Activated CD8-positive, alpha-beta memory T cell treated with anti-CD3 and anti-CD28 coated beads for 4 hours (primary cell): ENCODE measurements at places on chromosomes 3 and 15.
A peak's percentile ranks its signal among the peaks of the same experiment; 100 is the strongest.

DNA sequence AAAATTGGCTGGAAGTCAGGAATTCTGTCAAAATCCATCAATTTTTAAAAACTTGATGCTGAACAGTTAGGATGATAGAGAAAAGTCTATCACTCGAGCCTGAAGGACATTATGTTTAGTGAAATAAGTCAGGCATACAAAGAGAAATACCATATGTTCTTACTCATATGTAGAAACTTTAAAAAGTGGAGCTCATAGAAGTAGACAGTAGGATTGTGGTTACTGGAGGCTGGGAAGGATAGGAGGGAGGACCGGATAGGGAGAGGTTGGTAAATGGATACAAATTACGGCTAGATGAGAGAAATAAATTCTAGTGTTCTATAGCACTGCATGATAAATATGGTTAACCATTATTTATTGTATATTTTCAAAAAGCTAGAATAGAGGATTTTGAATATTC, 389.5 kb upstream of the RASGRP1 start:
- no peak for DNase-seq

DNA sequence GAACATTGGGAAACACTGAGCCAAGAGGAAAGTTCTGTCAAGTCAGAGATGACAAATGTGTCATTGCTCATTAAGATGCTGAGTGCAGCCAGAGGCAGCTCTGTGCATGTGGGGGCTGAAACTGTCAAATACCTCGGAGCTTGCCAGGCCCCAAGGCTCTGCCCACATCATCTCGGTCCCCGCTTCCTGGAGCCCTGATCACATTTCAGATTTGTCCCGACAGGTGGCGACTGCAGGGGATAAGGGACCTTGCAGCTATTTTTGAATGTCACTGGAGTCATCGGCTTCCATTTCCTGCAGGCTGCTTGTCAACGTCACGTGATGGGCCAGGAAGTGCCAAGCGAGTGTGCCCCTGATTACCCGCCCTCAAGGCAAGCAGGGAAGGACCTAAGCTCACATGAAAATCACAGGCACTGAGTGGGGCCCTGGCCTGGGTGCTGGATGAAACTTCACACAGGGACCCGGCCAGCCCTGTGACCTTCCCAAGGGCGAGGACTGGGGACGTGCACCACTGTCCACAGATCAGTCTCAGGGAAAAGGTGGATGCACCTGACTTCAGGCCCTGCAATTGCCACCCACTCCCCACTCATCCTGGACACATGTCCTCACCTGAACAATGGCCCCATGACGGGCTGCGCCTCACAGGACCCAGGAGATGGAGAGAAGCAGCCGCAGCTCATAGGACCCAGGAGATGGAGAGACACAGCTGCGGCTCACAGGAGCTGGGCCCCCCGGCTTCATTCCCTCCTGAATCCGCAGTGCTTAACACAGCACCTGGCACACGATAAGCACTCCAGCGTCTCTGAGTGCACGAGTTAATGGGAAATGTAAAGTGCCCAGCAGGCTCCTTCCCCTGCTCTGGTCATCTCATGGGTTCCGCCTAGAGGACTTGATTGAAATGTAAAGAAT, 73.4 kb downstream of the NUP210 start:
- DNase-seq = peak; percentile 51

- no peak for DNase-seq
Measured at GRCh38 chr15:41115161-41115651, 874 bp downstream of the INO80 start.

GRCh38 chr3:146550743-146551510, 6.5 kb upstream of the PLSCR1 start:
- DNase-seq = no peak

DNA sequence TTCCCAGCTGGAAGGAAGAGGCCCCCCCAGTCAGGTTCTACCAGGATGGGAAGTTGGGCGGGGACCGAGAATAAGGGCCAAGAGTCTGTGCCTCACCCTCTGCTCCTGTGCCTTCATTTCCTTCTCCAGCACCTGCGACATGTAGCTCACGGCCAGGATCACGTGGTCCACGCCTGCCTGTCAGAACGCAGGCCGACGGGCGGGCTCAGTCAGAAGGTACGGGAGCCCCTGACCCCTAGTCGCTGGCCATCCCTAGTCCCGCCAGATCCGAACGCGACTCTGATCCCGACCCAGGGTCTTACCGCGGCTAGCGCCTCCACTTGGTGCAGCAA, 489 bp downstream of the GMPPB start:
- no peak for DNase-seq

DNA sequence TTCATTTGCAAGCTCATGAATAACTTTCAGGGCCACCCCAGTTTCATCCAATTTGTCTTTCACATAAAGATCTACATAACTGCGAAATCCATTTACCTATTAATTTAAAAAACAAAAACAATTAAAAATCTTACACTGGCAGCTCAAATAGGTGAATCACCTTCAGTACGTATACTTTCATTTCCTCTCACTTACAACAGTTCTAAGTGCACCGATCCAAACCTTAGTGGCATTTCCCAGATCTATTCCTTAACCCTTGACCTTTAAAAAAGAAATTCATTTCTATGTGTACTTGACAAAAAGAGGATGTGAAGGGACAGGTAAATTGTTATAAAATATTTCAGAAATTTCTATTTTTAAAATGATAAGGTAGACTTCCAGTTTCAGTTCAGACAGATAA, 30.8 kb downstream of the TOP2B start:
- DNase-seq = no peak

DNA sequence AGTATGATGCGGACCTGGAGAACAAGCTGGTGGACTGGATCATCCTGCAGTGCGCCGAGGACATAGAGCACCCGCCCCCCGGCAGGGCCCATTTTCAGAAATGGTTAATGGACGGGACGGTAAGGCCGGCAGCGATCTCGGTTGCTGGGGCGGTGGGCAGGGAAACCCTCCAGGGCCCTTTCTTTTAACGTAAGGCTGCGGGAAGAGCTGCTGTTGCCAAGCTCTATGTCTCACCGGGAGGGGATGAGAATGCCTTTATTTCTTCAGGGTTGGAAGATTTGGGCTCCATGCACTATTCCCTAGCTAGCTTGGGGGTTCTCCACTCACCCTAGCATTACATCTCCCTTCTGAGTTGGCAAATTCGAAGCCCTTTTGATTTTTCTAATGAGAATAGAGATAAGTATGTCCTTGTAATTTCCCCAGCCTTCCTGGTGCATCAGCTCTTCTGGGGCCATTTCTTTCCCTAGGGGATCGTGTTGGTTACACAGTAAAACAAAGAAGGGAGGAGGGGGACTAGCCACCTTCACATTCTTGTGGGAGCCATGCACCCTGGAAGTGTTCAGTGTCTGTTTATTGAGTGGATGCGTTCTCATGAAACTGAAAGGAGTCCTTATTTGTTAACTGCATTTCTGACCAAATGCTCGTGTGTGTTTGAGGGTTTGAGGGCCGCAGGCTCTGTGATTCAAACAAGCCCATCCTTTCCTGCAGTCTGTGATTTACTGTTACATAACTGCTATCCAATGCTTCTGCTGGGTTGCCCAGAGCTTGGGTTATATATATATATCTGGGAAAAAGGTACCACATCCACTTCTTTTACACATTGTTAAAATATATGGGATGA, 982 bp downstream of the TAGLN3 start:
- no peak for DNase-seq

DNA sequence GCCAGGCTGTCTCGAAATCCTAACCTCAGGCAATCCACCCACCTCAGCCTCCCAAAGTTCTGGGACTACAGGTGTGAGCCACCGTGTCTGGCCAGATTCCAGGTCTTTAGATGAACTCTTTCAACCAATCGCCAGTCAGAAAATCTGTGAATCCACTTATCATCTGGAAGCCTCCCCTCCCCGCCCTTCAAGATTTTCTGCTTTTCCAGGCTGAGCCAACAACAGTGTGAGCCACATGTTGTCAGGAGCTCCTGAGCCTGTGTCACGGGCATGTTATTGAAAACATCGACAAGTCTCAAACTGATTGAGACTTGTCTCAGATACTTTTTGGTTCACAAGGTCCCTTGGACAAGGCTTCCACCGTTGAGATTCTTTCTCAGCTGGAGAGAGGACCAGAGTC, 52.0 kb upstream of the TRPM1 start:
- no peak for DNase-seq

GRCh38 chr15:74549816-74550215, 8.8 kb downstream of the ARID3B start:
- no peak for DNase-seq

DNA sequence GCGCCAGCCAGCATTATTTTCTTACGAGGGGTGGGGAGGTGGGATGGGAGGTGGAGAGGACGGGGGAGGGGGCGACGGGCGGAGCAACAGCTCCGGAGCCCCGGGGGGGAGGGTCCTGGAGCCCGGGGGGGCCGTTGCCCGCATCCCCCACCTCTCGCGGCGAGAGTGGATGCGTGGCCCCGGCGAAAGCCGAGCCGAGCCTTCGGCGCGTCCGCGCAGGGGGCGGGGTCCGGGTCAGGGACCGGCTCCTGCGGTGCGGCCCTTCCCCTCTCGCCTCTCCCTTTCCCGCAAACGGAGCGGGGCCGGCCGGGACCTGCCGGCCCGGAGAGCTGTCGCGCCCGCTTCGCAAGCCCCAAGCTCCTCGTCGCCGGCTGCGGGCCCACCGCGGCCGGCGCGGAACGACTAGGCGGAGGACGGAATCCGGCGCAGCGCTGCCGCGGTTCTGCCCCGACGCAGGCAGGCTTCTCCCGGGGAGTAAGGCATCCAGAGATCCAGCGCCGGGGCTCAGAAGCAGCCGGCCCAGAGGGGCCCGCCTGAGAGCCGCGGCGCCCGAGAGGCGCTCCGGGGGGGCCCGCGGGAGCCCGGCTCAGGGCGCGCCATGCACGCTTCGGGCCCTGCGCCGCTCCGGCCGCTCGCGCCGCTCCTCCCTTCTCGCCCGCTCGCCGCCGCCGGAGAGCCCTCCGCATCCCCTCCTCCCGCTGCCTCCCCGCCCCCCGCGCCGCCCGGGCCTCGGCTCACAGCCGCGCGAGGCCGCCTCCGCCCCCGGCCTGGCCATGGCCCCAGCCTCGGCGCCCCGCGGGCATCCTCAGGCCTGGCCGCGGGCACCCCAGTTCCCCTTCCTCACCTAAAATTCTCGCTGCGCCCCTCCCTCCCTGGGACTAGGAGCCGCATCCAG, 459 bp upstream of the ADCY5 start:
- no peak for DNase-seq

DNA sequence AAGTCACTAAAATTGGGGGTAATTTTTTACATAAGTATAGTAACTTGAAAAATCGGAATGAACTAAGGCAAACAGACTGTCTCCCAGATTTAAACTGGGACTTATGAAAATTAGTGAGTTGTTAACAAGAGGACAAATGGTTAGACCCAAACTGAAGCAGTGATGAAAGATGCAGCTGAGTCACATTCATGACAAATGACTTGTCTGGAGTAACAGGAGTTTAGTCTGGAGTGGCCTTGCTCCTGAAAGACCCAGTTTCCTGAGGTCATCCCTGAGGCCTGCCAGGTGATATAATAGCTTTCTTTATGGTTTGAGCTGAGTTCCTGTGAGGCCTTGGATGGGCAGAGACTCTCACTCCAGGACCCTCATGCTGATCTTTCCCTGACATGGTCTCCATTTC, 9.6 kb upstream of the CTDSPL start:
- no peak for DNase-seq

- no peak for DNase-seq
Measured at GRCh38 chr15:84905016-84905916, 20.8 kb downstream of the SLC28A1 start.

DNA sequence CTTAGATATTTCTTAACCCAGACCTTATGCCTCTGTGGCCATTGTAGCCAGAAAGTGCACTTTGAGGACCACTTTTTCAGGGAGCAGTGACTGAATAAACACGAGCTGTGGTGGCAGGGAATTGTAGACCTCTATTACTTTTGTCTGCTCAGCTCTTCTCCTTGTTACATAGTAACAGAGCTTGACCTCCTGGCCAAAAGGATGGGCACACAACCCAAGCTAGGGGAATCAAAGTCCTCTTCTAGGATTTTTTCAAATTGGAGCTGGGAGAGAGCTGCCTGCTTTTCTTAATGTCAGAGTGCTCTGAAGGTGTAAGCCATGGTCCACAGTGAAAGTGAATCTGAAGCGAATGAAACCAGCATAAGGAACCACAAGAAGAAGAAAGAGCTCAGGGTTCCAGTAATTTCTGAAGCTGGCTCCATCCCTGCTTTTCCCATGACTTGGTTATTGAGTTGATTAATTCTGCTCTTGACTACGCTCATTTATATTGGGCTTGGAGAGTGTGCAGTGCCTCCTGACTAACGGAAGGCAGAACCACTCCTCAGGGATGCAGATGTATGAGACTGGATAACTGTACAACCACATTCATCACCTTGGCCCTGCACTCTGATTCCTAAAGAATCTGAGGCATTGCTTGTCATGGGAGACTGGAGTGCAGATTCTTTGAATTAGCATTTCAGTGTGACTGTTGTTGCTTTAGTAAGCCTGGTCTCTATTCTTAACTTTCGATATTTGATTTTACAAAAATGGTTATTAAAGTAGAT, 60.9 kb downstream of the TLNRD1 start:
- no peak for DNase-seq

- no peak for DNase-seq
Measured at GRCh38 chr3:192022412-192022811, 561.4 kb downstream of the PYDC2 start.

DNA sequence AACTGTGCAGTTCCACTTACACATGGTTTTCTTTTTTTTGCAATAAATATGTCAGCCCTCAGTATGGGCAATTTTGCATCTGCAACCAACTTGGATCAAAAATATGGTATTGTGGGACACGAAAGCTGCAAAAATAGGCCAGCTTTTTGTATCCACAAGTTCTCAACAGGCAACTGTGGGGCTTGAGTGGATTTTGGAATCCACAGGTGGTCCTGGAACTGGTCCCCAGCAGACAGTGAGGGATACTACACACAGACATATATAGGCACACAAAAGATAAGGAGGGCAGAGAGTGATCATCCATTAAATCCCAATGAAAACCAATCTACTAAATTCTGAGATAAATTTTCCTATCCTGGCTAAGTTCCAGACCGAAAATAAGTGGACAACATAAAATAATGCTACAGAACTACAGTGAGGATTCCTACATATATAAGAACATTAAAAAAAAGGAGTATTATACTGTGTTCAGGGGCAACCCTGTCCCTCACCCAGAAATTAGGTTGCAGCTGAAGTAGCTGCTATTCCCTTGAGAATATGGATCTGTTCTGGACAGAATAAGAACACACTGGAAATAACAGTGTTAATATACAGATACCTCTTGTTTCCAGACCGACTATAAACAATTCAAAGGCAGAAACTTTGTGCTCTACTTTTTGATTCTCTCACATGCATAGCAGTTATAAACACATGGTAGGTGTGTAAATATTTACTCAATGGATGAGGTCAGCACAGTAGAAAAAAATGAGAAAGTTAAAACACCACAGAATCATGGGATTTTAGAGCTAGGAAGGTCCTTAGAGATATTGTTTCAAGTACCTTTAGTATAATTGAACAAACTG, 25.4 kb downstream of the DENND4A start:
- no peak for DNase-seq

DNA sequence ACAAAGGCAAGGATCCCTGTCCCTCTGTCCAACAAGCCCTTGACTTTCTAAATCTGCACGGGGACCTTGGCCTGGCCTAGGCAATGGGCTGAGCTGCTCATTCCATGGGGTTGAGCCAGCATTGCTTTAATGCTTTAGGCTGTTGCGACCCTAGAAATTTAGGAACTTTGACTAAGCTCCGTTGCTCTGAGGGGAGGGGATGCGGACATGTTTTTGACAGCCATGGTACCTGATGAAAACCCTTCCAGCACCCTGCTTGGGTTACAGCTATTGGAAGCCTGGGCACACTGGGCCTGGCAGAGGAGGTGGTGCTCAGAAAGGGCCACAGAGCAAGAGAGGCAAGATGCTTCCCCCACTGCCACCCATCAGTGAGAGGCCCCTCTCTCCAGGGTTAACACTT, 37.1 kb downstream of the SYNM start:
- DNase-seq = no peak
